ENCODE measurements at places on chromosomes 12 and 14. TPM values are rescaled to one million over a fixed set of nuclear protein-coding genes. Genes with fewer than 3 reads are reported as not detected.

Gene SOAT2
- total RNA-seq, result 0.22 TPM

- no peak for DNase-seq
These were observed 181.6 kb downstream of the MSRB3 start for GRCh38 chr12:65460063-65460462.

GRCh38 chr12:120847814-120848213 is 56.3 kb downstream of the SPPL3 start:
- DNase-seq, result no peak

DNA sequence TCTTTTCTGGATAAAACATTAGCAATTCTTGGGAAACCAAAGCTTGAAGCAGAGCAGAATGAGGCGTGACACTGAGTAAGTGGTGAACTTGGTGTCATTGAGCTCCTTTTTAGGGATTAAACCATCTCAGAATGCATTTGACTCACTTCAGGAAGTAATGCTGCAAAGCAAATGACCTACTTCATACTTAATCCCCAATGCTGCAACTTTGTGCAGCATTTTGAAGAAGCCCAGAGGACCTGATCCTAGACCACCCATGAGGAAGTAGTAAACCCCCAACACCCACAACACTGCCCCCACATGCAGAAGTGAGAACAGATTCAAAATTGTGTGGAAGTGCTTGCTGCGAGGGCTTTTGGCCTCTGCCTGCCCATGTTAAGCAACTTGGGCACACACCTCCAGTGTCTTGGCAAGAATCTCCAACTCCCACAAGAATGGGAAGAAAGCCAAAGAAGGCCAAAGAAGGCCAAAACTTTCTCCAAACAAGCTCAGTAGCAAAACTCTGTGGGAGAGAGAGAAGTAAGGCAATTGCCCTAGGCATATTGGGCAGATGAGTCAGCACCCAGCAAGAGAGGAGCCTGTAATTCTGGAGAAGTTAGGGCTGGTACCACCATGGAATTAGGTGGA is 69.2 kb upstream of the ETV6 start:
- peak; percentile 99 for DNase-seq

GRCh38 chr12:96980991-96981414 is 73.9 kb downstream of the NEDD1 start:
- peak; percentile 90 for DNase-seq

Gene INTS13
- 44.3 TPM for total RNA-seq

DNA sequence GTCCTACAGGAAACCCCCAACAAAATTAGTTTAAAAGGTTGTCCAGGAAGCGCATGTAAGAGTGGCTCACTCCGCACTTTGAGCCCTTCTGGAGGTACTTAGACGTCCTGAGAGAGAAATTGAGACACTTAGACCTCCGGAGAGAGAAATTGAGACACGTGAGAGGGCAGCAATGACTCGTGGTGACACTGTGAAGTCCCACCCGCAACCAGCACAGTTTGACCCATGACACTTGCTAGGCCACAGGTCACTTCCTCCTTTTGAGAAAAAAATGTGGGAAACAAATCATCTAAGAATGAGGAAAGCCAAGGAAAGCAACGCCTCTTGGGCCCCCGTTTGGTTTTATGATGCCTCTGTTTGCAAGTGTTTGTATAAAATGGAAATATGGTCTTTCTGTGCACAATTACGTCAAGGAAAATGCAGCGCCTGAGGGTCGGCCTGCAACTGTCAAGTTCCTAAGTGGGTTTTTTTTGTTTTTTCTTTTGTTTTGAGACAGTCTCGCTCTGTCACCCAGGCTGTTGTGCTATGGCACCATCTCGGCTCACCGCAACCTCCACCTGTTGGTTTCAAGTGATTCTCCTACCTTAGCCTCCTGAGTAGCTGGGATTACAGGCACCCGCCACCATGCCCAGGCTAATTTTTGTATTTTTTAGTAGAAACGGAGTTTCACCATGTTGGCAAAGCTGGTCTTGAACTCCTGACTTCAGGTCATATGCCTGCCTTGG is 13.6 kb upstream of the CDCA4 start:
- DNase-seq, result no peak

DNA sequence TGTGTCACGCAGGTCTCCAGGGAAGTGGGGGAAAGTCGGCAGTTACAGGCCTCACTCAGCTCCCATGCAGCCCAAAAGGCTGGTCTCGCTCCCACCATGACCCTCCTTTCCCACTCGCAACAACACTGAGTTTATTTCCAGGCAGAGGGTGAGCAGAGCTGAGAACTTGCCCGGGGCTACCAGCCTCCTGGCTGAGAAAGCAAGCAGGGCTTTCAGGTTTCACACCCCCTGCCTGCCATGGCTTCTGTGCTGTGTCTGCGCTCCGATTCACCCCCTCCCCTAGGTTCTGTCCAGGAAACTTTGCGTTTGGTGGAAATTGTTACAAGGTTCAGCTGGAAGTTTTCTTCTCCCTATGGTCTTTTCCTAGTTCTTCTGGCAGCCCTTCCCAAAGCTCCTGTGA is 17.1 kb downstream of the OR10G2 start:
- DNase-seq, result no peak

DNA sequence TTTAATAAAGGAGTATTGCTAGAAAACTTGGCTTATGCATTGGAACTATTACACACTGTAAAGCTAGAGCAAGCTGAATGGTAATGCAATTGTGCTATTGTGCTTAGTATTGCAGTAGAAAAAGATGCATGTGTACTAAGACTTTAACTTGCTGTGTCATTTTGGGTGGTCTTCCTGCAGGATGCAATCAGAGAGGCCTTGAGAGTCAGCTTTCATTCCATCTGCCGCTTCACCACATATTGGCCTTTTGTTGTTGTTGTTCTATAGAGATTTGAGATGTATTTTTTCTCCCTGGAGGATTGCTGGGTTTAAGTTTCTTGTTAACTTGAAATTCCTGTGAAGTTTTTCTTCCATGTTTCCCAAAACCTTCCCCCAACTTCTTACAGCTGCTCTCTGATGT is 449.7 kb downstream of the TMTC2 start:
- DNase-seq, result no peak

DNA sequence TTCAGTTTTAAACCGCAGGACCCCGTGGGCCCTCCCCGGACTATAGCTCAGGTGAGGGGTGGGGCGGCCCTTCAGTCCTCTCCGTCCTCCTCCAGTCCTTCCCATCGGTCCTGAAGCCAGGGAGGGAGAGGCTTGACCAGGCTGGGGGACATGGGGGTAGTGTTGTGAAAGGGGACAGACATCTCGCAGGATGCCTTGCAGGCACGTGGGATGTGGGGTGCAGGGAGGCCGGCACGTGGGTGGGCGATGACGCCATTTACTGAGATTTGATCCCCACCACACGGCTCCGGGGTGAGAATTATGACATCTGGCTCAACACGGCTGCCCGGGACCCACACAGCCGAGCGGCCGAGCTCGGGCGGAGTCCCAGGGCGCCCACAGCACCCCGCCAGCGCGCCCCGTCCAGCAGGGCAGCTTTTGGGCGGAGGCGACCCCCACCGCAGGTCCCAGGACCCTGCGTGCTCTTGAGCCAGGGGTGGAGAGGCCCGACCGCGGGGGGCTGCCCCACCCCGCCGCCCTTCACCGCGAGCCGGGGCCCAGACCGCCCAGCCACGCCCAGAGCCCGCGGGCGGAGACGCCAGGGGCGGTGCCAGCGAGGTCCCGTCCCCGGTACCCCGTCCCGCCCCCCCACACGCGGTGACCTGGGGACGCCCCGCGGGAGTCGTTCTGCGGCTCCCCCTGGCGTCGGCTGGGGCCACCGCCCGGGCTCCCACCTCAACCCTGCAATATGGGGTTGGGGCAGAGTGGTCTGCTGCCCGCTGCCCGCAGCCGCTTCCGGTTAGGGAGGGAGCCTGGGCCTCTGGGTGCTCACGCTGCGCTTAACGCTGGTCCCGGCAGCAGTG is 3.3 kb upstream of the EXOC3L4 start:
- peak; percentile 19 for DNase-seq

GRCh38 chr12:1907652-1908611 is 10.5 kb downstream of the CACNA2D4 start:
- DNase-seq, result no peak

DNA sequence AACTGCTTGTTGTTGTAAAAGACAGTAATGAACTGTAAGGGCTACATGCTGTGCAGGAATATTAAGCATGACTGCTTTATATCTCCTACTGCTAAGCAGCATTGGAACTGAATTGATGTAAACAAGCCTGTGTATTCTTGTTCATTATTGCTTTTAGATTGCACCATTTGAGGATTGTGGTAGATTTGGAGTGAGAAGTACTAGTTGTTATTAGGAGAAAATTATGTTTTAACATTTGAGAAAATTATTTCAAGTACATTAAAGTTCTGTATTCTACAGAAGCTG is 212.7 kb downstream of the ERC1 start:
- DNase-seq, result no peak

GRCh38 chr12:131333136-131333535 is 377.8 kb upstream of the SFSWAP start:
- DNase-seq, result no peak

DNA sequence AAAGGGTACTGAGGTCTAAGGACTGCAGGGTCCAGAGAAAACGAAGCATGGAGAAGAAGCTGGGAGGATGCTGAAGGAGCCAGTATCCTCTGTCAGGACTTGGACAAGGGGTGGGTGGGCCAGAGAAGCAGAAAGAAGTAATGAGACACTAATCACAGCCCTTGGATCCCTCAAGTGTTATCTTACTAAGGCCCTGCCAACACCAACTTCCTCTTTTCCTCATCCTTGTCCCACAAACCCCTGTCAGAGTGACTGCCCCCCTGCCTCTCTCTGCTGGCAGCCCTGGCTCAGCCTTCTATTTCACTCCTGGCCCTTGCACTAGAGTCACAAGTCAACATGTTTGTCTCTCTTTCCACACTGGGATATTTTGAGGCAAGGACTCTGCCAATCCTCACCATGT is 3.8 kb upstream of the ASIC1 start:
- no peak for DNase-seq

GRCh38 chr12:27966870-27967269 is 5.7 kb downstream of the PTHLH start:
- DNase-seq, result peak; percentile 97

Gene DEPDC4
- 2.1 TPM for total RNA-seq

DNA sequence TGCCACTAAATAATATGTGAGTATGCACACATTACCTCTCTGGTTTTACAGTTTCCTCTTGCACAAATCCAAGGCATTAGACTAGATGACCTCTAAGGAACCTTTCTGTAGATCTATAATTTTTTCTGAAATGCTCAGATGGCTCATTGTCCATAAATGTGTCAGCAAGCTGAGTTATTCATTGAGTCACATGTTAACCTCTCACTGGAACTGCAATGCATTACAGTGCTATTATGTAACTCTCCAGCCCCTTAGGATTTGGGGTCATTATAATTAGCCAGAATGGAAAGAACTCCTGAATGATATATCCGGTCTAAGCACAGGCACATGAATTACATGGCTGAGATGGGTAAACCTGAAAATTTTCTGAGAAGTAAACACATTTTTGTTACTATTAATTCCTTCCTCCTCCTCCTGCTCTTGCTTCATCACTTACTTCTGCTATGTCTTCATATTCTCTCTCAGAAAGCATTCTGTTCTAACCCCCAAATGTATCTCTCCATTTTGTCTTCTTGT is 20.3 kb upstream of the DRAM1 start:
- peak; percentile 82 for DNase-seq

Gene OTX2
- not detected for total RNA-seq

DNA sequence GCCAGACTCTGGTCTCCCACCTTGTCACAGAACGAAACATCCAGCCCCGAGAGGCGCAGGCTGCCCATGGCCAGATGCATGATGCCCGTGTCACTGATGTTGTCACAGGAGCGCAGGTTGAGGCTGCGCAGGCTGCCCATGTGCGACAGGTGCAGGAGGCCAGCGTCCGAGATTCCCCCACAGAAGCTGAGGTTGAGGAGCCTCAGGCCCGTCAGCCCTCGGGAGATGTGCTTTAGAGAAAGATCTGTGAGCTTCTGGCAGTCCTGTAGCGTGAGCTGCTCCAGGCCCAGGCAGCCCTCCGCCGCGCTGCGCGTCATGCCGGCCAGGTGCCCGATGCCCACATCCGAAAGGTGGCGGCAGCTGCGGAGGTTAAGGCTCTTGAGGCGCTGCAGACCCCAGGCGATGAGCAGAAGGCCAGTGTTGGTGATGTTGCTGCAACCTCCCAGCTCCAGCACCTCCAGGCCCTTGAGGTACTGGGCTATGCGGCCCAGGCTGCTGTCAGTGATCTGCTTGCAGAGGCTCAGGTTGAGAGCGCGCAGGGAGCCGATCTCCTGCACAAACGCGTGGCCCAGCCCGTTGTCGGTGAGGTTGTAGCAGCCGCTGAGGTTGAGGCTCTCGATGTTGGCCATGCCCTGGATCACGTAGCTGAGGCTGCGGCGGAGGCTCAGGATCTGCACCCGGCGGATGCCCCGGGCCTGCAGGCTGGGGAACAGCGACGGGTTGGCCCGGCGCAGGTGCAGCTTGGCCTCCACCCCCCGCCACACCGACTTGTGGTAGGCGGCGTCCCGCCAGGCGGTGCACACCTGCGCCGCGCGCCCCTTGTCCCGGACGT is 991 bp downstream of the FBXL14 start:
- peak; percentile 63 for DNase-seq

Gene CDCA3
- total RNA-seq, result 126 TPM

Gene CCDC196
- not detected for total RNA-seq

- no peak for DNase-seq
These were observed 218.5 kb downstream of the SLC6A15 start for GRCh38 chr12:84694116-84694515.

Gene SLC2A13
- total RNA-seq, result 3.2 TPM

Gene CCDC60
- total RNA-seq, result not detected

DNA sequence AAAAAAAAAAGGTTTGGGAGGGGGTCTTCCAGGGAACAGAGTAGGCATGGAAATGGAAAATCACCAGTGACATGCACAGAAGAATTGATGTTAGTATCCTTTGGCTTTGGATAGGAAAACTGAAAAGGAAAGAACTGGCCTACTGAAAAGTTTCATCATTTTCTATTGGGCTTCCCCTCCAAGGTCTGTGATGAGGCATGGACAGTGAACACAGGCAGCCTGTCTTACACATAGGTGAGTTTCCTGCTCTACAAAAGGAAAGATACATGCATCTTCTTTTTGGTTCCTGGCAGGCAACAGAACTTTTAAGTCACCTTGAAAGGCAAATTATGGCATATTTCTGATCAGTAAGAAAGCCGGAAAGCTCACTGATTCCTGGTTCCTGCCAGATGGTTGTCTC is 5.8 kb downstream of the BMAL2 start:
- no peak for DNase-seq
